OCI-M1 (cell line): ENCODE measurements at places on chromosomes 4 and X.
A peak's percentile ranks its signal among the peaks of the same experiment; 100 is the strongest.

- DNase-seq: peak; percentile 73
These were observed 895 bp downstream of the SMIM14 start for GRCh38 chr4:39637586-39638353.

DNA sequence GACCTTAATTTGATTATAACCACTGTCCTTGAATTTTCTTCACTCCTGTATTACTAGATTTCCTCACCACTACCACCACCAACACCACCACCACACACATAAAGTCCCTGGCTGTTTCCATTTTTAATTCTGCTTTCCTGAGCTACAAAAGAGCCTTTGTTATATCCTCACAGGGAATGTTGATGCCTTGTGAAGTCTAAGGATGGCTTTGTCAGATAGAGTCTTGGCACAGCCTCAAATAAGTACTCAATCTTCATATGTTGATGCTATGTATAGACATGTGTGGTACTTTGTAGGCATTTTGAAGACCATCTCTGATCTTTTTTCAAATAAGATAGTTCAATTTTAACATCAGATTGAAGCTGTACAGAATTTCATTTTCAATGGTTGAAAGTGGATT, 1016.7 kb upstream of the LCORL start:
- DNase-seq: no peak

DNA sequence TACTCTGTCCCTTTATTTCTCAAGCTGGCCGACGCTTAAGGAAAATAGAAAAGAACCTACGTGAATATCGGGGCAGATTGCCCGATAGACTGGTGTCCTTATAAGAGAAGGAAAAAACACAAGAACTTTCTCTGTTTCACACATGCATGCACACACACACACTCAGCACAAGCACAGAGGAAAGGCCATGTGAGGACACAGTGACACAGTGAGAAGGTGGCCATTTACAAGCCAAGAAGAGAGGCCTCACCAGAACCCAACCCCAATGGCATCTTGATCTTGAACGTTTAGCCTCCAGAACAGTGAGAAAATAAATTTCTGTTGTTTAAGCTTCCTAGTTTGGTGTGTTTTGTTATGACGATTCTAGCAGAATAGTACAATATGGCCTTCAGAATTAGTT, 37.0 kb downstream of the SPRY1 start:
- DNase-seq: no peak

DNA sequence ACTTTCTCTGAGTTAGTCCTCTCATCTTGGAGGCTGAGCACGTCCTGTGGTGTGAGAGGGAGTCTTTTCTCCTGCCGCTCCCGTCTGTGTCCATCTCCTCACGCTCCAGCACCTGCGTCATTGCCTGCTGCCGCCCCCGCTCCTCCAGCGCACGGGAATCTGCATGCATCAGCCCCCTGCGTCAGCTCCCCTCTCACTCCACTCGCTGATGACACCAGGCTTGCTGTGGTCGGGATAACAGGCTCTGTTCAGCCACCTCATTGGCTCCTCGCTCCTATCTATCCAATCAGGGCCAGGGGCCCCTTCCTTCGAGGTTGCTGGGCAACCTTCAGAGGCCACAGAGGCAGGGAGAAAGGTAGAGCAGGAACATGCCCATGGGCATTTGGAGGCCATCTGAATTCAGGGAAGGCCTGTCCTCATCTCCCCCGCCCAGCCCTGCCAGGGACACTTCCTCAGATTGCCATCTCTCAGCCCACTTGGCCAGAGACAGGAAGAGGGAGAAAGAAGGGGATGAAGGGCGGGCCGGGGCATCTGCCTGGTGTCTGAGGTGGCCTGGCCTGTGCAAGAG, 9.3 kb downstream of the ZNF185 start:
- no peak for DNase-seq

DNA sequence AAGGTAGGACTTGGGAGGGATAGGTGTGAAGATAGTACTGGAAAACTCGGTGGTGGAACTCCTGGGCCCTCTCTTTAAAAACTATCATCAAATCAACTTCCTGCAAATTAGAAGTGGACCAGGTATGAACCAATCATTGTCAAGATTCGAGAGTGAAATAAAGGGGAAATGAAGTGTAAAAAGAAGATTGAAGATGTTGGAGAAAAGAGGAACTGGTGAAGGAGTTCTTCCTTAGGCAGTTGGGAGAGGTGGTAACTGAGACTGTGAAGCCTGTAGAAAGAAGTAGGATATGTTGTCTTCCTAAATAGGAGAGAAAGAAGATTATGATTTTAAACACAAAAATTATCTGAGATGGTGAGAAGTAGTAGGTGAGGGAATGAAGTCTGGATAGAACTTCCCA, 212.2 kb downstream of the PPP1R2C start:
- peak; percentile 0 for DNase-seq

GRCh38 chr4:158877069-158877468, 108.2 kb downstream of the FNIP2 start:
- no peak for DNase-seq

DNA sequence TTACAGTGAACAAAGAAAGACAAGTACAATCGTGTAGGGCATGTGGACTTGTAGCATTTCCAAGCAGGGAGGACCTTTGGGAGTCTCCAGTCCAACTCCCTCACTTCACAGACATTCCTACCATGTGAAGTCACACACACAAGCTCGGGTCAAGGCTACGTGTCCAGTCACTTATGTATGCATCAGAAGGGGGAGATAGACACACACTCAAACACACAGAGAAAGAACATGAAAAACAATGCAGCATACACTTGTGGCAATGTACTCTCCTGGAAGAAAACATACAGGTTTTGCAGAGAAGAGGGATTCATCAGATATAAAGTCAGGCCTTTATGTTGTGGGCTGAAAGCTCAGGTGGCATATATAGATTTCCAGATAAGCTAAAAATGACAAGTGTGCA, 136.1 kb upstream of the MID1 start:
- DNase-seq: no peak

GRCh38 chrX:38382663-38383062, 30.3 kb downstream of the OTC start:
- no peak for DNase-seq

GRCh38 chr4:102420563-102421398, 75.5 kb upstream of the SLC39A8 start:
- DNase-seq: peak; percentile 23

GRCh38 chr4:42945874-42946273, 53.4 kb downstream of the GRXCR1 start:
- DNase-seq: no peak

- DNase-seq: no peak
These were observed 25.4 kb downstream of the TMSB4X start for GRCh38 chrX:13000301-13000811.

DNA sequence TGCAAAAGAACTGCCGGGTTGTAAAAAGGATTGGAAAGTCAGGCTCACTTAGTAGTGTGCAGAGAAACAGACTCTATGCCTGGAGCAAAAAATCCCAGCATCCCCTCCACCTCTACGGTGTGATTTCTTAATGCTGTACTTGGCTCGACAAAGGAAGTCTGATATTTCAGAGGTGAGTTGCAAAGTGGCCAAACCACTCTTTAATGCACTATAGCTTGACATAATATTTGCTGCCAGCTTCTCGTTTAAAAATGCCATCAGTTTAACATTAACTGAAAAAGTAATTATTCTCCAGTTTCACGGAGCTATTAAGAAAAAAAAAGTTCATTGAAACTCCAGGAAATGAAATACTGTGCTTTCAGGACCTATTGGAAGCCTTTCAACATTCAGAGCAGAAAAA, 448.3 kb upstream of the ZFP42 start:
- DNase-seq: no peak
